NCI-H2171 (cell line): ENCODE measurements at places on chromosomes 3 and 15.

DNA sequence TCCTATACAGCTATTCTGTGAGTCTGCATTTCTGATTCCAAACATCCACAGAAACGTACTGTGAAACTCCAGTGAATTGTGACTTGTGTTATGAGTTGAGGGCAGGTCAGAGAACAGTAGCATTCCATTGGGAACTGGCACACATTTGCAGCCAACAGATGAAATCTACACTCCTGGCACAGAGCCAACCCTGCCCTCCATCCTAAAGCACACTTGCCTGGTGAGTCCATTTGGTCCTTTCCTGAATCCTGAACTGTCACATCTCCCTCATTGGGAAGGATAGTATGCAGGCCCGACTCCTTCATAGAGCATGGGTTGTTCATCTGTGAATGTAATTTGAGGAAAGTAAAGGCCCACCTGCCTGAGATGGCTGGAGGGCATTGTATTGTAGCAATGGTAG, 314.3 kb upstream of the RASGRP1 start:
- DNase-seq, result peak; percentile 44

GRCh38 chr15:70932397-70932796, 39.8 kb downstream of the LRRC49 start:
- DNase-seq, result no peak

DNA sequence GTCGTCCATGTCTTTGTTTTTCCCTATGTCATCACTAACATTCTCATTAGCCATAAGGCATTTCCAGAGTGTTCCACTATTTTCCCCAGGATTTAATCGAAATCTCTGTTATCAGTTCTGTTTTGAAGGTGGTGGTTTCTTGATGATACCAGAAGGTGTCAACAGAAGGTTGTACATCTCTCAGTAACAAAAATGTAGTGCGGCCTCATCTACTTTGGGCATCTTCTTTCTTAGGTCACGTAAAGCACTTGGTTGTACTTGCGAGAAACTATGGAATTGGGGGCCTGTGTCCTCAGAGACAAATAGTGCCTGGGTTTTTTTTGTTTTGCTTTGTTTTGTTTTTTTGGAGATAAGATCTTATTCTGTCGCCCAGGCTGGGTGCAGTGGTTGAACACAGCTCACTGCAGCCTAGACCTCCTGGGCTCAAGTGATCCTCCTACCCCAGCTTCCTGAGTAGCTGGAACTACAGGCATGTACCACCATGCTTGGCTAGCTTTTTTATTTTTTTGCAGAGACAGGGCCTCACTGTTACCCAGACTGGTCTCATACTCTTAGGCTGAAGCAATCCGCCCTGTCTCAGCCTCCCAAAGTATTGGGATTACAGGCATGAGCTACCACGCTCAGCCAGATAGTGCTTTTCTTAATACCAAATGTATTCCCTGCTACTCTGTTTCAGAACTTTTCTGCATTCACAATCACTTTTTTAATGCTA, 61.2 kb upstream of the FURIN start:
- no peak for DNase-seq

DNA sequence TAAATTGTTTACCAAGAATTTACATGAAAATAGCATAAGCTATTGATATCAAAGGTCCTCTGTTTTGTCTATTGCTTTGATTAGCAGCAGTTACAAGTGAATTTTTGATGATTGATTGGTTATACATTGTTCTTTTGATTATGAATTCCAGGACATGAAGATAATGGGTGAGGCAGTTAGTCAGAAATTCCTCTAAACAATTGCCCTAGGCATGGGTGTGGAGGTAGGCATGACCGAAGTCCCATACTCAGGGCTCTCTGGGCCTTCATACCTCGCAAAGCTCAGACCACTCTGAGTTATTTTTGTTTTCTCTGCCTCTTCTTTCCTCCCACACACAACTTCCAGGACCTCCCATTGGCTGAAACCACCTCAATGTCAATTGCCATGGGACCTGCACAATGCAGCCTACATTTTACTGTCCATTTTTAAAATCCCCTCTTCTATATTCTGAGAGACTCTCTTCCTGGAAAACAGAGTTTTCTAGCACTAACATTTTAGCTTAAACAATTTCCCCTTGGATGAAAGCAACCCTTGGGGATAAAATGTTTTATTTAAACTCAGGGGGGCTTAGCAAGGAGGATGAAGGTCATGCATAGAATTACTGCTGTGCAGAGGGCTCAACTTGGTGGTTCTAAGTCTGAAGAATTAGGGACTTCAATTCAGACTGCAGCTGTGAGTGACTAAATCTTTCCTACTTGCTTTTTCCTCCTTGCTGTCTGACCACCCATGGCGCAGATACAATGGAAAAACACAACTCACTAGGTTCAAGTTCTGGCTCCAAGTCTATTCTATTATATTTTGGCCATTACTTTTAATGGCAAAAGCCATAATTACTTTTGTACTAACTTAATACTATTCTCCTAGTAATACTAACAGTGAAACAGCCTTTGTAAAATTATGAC, 594.8 kb downstream of the NTRK3 start:
- DNase-seq, result no peak

DNA sequence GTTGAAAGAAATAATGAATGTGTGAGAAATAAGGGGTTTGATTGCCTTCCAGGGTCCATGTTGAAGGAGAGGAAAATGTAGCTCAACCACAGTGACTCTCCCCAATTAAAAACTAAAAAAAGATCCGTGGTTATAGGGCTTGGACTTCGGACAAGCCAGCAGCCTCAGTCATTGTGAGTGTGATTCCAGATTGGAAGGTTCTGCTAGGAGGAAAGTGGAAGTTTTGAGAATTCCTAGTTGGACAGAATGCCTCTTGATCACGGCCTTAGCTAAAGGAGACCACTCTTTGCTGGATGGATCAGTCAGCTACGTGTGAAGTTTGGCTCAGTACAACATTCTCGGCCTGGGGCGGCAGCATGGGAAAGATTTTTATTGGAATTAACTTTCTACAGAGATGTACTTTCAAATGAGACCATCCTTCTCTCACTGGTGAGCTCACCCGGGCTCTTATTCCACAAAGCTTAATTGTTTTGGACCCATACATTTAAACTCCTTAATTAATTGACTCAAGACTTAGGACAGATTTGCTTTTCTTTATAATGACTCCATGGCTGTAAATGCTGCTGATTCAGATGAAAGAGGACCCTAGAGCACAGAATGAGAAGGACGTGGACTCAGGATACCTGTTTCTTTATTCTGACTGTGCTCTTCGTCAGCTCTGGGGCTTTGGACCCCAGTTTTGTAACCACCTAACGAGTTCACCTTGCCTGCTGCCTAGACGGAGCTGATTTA, 27.5 kb downstream of the FLNB start:
- DNase-seq, result no peak

- no peak for DNase-seq
Measured at GRCh38 chr3:5739299-5739935, 551.9 kb downstream of the EDEM1 start.

DNA sequence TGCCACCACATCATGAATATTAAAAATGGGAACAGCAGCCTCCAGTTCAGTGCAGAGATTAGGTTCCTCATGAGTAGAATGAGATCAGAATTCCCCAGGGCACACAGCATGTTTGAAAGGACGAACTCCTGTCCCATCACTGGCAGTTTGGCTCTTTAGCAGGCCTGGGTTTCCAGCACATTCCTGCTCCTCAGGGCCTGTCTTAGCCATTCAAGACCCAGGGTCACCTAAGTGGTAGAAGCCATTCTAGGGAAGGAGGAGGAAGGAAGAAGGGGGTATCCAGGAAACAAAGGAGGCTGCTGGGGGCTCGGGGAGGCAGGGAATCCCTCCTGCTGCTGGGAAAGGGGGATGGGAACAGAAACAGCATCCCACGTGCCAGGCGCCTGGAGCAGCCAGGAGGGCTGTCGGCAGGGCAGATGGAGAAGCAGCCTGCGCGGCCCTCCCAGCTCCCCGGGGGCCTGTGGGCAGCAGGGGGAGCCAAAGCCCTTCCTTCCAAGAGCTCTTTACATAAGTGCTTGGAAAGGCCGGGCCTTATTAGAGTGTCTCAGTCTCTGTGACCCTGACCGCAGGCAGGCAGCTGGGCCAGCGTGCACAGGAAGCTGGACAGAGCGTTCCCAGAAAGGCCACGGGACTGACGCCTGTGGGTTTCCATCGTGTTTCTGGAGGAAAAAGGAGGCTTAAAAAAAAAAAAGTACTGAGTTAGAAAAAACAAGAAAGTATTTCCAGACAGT, 24.7 kb downstream of the LOXL1 start:
- DNase-seq, result peak; percentile 93

- no peak for DNase-seq
Measured at GRCh38 chr3:157423337-157423736, 13.3 kb upstream of the PTX3 start.
